ENCODE measurements at places on chromosomes 12 and 14.
A peak's percentile ranks its signal among the peaks of the same experiment; 100 is the strongest.

GRCh38 chr12:54126696-54127537, 61.9 kb downstream of the SMUG1 start:
- no peak for ATAC-seq

DNA sequence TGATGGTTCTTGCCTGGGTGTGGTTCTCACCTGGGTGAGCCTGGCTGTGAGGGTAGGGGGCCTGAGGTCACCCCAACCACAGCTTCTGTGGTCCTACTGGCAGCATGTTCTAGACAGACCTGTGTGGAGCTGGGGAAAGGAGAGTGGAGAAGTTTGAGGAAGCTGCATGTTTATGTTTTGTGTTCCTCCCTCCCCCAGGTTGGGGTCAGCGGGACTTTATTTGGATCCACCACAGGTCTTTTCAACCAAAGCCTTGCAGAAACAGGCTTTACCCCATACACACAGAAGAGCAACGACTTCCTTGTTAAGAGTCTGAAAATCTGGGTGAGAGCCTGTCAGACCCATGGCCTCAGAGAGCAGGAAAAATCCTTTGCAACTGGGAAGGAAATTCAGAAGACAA, 5.6 kb downstream of the CD9 start:
- no peak for ATAC-seq

GRCh38 chr14:104723651-104724406, at the start of gene ADSS1:
ADSS1 (plus strand) TSS chr14:104724229; CDS start chr14:104724271, 42 bp downstream.
- ATAC-seq, result peak; percentile 78

GRCh38 chr12:13243516-13244070, 47.1 kb downstream of the EMP1 start:
- no peak for ATAC-seq

GRCh38 chr12:96878704-96879103, 28.4 kb upstream of the NEDD1 start:
- ATAC-seq, result no peak

DNA sequence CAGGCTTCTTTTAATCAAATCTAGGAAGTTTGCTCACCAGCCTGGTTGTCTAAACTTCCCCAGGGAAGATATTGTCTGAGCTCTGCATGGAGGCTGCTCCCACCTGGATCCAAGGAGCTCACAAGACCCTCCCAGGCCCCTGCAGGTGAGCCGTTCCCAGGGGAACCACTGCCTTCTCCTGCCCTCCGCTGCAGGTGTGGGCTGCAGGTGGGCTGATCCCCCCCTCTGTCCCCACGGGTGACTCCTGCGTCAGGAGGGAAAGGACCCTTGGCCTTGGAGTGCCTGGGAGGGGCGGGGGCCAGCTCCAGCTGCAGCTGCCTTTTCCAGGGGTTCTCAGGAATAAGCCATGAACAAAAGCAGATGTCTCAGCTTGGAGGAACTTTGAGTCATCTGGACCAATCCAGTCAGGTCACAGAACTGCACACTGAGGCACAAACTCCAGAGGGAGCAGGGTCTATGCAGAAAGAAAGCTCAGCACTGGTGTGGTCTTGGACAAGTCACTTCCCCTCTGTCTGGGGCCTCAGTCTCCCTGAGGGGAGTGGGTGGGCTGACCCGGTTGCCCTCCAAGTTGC, 246.6 kb upstream of the RTL1 start:
- no peak for ATAC-seq

- peak; percentile 28 for ATAC-seq
Measured at GRCh38 chr12:108572166-108572790, 9.9 kb downstream of the ISCU start.

- ATAC-seq, result no peak
Measured at GRCh38 chr14:96722736-96723135, 74.4 kb upstream of the VRK1 start.

GRCh38 chr12:24200010-24200409, 250.5 kb upstream of the SOX5 start:
- no peak for ATAC-seq

DNA sequence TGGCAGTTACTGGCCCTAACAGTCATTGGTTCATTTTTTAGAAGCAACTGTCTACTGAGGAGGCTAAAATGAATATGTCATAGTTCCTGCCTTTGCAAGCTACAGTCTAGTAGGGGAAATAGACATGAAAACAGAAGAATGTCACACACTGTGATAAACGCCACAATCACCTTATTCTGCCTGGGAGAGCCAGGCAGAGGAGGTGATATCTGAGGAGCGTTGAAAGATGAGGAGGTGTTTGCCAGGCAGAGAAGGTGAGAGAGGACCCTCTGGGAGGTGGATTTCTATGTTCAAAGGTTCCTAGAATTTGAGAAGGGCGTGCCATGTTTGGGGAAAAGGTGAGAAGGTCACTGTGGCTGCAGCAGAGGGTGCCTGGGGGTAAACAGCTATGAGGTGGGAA, 185.7 kb downstream of the PAX9 start:
- no peak for ATAC-seq

- peak; percentile 70 for ATAC-seq
Measured at GRCh38 chr12:100573292-100574186, at the start of gene GAS2L3. GAS2L3 (plus strand) TSS chr12:100573684; CDS start chr12:100594905, 21,221 bp downstream.

- ATAC-seq, result no peak
Measured at GRCh38 chr12:80412343-80412953, 31.6 kb upstream of the PTPRQ start.

DNA sequence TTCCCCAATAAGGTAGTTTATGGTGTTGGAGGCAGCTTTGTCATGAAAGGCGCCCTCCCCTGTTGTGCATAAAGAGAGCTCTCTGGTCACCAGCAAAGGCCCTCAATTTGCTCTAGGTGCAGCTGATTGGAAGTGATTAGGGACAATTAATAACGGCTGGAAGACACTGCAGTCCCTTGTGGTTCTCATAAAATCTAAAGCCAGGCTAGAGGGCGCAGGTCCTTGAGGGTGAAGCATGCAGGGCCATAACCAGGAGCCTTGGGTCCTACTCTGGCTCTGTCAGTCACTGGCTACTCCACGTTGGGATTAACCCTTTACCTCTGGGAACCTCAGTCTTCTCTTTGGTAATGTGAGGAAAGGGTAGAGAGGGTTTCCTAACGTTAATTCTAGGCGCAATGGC, 1.9 kb downstream of the DAAM1 start:
- ATAC-seq, result no peak

DNA sequence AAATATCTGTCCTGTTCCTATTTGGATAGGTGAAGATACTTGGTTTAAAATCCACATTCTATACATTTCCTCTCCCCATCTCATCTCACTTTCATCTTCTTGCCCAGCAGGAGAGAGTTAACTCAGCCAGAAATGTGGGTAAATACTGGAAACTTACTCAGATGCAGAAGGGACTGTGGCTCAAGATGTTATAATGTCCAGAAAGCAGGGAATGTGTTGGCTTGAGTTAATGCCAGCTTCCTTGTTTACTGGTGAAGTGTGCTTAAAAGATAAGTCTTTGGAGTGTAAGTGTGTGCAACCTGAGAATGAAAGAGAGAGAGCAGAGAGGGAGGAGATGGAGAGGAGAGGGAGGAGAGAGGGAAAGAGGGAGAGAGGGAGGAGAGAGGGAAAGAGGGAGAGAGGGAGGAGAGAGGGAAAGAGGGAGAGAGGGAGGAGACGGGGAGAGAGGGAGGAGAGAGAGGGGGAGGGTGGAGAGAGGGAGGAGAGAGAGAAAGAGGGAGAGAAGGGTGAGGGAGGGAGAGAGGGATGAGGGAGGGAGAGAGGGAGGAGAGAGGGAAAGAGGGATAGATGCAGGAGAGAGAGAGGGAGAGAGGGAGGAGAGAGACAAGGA, 22.0 kb upstream of the SNRPF start:
- ATAC-seq, result no peak

DNA sequence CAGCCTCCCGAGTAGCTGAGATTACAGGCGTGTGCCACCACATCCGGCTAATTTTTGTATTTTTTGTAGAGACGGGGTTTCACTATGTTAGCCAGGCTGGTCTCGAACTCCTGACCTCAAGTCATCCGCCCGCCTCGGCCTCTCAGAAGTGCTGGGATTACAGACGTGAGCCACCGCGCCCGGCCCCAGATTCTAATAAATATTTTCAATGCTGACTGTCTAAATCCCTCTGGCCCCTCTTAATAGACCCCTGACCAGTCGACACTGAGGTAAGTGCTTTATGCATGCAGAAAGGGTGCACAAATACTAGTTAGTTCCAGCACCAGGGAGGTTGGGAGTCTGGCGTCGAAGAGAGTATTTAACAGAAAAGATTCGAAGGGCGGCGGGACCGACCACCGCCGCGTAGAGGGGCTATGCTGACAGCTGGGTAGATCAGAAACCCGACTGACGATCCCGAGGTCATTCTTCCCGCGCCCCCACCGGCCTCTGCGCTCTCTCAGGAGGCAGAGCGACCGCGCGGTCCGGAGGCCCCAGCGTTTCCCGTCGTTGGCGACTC, 1.1 kb upstream of the SPATS2 start:
- ATAC-seq, result peak; percentile 7

DNA sequence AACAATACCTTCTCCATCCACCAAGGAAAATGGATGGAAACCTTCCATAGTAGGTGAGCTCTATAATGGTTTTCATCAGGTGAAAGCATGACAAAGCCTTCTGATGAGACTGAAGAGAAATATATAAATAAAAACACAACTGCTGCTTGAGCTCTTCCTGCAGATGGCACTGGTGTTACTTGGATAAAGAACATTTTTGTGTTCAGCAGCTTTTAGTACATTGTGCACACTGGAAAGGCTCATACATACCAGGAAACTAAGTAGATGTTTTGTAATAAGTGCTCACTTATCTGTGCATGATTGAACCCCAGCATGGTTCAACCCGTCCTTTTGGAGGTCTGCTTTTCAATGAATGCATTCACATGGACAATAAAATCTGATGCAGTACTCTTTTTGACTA, 357.3 kb upstream of the MIS18BP1 start:
- no peak for ATAC-seq

DNA sequence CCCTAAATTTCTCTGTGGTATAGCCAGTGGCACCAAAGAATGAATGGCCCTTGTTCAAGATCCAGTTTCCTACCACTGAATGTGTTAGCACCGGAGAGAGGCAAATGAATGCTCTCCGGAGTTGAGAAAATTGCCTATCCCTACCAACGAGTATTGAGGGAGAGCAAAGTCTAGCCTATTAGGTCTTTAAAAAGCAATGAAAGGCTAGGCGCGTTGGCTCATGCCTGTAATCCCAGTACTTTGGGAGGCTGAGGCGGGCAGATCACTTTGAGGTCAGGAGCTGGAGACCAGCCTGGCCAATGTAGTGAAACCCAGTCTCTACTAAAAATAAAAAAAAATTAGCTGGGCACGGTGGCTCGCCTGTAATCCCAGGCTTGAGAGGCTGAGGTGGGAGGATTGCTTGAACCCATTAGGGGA, 898 bp upstream of the RAB15 start:
- ATAC-seq, result no peak

GRCh38 chr12:85781766-85782165, 54.4 kb downstream of the RASSF9 start:
- ATAC-seq, result no peak

- ATAC-seq, result no peak
Measured at GRCh38 chr14:64186231-64187129, 107.7 kb downstream of the ESR2 start.

GRCh38 chr12:58920102-58920960, at the start of gene LRIG3:
LRIG3 (minus strand) TSS chr12:58920504; CDS start chr12:58920235, 269 bp downstream.
- ATAC-seq, result peak; percentile 17

- no peak for ATAC-seq
Measured at GRCh38 chr12:121252712-121253345, 42.9 kb downstream of the P2RX4 start.

DNA sequence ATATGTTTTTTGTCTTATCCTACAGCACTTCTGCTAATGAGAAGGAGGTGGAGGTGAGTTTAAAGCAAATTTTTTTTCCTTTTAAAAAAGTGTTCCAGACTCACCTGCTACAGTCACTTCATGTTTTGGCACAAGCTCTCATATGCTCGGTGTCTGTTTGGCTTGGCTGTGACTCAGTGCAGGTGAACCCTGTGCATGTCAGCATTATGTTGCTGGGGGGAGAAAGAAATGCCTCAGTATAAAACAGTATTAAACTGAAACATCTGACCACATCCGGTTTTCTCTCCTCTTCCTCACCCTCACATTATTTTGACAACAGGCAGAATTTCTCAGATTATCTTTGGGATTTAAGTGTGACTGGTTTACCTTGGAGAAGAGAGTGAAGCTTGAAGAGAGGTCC, 105.2 kb downstream of the DNAI7 start:
- ATAC-seq, result peak; percentile 71

GRCh38 chr12:9372202-9372601, 164.0 kb upstream of the PZP start:
- ATAC-seq, result no peak

GRCh38 chr14:87888136-87888999, 104.6 kb downstream of the GALC start:
- no peak for ATAC-seq

DNA sequence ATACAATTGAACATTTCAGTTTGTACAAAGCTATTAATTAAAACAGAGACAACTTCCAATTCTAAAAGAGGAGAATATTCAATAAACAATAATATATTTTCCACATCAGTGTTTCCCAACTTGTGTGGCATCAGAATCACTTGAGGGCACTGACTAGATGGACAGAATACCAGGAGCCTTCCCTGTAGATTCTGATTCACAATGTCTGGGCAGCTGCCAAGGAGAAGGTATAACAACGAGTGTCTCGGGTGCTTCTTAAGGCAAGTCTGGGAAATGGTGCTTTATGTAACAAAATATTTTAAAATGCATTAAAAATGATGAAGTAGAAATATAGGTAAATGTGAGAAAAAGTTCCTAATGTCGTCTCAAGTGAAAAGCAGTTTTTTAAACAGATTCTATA, 26.2 kb downstream of the GALC start:
- no peak for ATAC-seq

GRCh38 chr14:89379006-89379405, 38.0 kb downstream of the FOXN3 start:
- no peak for ATAC-seq

GRCh38 chr14:92753250-92753649, 4.8 kb upstream of the LGMN start:
- no peak for ATAC-seq

GRCh38 chr14:22803687-22803974, 11.6 kb downstream of the SLC7A7 start:
- ATAC-seq, result no peak

DNA sequence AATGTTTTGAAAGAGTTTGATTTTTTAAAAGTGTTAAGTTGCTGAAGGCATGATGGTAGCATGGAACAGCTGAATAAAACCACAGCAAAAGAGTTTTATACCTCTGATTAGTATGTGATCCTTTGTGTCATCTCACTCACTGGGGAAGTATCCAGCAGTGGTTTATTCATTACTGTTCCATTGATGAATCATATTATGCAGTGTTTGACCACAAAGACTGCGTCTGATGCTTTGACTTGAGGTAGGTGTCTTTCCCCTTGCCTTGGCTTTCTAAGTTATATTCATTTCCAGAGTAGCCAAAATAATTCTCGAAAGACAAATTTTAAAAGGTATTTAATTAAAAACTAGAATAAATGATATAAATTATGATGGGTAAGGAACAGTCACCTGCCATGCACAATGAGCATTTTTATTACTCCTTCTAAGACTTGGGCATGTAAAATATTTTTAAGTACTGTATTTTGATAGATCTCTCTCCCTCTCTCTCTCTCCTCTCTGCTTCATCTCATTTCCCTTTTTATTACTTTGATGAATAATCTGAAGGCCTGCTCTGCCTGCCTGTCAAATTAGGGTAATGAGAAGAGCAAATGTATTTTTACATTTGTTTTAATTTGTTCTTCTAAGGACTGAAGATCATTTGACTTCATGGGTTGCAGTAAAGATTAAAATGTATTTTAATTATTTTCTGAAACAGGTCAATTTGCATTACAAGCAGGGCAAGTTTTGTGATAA, 164.9 kb downstream of the NAV3 start:
- ATAC-seq, result peak; percentile 76

- no peak for ATAC-seq
Measured at GRCh38 chr12:103998976-103999375, 33.3 kb downstream of the TDG start.

- ATAC-seq, result no peak
Measured at GRCh38 chr14:65251213-65251612, 148.9 kb upstream of the MAX start.

- no peak for ATAC-seq
Measured at GRCh38 chr12:53575502-53576249, 50.5 kb downstream of the ATF7 start.
